Activated T-helper 17 cell treated with anti-CD3 and anti-CD28 coated beads, Interleukin-2, amount 50 U/mL, for 72 hours (primary cell): ENCODE measurements at places on chromosomes 3 and 15.
A peak's percentile ranks its signal among the peaks of the same experiment; 100 is the strongest.

GRCh38 chr15:51735228-51736010 is 2.0 kb downstream of the LYSMD2 start:
- peak; percentile 31 for ATAC-seq

DNA sequence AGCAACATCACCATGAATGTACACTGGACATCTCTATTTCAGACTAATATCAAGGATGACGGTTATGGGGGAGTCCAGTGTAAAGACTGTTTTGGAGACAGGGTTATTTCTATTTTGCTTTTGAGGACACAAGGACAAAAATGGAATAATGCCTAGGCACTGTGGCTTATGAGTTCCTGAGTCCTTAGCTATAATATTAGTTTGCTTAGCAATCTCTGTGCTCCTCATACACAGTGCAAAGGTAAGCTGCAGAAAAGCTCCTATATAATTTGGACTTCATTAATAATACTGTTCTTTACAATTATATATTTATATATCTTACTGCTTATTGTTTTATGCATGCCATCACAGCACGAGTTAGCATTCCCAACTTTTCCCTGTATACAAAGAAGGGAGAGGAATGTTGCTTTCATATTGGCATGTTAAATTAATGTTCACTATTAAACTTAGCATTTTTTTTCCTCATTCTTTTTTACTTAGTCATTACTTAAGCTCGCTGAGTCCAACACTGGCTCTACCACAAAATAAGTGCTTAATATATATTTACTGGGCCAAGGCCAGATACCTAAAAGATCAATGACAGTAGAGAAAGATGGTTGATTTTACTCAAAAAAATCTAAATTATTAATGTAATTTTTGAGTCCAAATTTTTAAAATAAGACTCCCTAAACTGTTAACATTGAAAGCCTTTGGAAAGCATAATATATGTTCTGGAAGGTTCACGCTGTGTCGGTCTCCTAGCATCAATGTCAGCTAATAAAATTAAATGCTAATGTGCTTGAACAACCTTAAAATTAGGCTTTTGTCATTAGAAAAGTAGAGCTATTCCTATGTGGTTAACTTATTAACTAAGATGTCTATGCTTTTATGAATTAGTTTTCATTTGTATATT is 13.8 kb downstream of the THBS1 start:
- ATAC-seq: no peak

DNA sequence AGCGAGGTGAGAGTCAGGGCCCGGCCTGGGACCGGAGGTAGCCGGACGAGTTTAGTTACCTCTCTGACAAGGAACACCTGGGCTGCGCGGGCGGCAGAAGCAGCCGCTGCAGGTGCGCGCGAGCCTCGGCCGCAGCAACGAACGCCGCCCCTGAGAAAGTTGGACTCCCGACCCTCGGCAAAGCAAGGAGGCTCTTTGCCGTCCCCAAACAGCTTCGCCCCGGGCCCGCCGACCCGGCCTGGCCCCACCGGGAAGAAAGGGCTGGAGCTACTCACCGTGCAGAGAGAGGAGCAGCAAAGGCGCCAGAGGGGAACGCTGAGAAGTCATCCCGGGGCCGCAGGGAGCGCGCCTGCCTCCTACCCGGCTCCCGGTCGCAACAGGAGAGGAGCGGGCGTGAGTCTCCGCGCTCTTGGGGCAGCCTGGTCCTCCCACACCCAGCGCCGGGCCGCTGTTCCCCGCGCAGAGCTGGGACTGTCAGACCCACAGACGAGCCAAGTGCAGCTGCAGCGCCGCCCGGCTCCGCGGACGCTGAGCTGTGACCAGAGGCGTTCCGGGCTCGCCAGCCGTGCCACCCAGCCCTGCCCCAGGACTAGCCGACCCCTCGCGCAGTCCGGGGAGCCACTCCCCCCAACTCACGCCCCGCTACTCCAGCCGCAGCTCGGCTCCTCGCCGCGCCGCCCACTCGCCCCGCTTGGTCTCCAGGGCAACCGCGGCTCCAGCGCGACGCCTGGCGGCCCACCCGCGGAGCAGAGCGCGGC is at the start of gene IGSF11:
TSS of gene IGSF11 (minus strand) at position 591 of the 758 bp plus-strand sequence. CDS start at position 327, 264 bp downstream.
- peak; percentile 88 for ATAC-seq

DNA sequence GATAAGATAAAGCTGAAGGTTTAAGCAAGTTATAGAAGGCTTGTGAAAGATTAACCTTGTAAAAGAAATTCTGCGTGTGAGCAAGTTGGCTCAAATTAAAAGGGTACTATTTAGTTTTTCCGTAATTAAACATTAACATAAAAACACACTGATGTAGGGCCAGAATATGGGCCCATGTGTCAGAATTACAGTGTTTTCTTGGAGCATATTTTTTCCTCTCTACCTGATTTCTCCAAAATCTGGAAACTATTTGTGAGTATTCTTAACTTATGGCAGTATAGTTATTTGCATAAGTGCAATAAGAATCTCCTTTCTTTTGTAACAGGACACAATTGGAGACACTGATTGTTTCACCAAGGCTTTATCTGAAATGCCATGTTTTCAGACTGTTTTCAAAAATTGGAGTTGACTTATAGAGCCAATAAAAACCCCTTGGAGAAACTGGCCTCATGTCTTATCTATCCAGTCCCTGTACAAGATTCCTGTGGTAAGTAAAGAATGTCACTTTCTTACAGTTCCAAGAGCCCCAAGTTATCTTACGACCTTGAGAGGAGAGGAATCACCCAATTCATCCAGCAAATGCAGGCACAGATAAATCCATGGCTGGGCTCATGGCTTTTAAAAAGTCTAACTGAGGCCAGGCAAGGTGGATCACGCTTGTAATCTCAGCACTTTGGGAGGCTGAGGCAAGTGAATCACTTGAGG is 47.8 kb upstream of the P2RY1 start:
- no peak for ATAC-seq

- ATAC-seq: no peak
Measured at GRCh38 chr15:71440489-71441110, 325.3 kb downstream of the THSD4 start.

GRCh38 chr3:38112378-38112761 is 24.6 kb downstream of the ACAA1 start:
- ATAC-seq: no peak

- ATAC-seq: no peak
Measured at GRCh38 chr15:67109141-67110034, 44.0 kb downstream of the SMAD3 start.

GRCh38 chr3:149247929-149248691 is 26.5 kb upstream of the CP start:
- ATAC-seq: peak; percentile 85

DNA sequence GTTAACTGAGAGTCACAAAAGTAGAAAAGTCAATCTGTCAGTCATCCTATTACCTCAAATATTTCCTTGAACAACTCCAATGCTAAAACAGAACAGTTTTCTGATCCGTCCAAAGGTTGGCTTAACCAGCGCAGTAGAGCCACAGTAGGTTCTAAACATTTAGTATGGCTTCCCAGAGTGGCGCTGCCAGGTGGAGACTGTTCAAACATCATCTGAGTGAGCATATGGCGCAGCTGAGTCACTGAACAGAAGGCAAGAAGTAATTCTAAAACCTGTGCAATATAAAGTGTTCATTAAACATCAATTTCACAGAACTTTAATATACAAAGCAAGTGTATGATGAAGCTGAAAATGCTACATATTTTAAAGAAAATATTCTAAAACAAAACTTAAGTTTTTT is 19.9 kb downstream of the CIP2A start:
- no peak for ATAC-seq

- ATAC-seq: no peak
Measured at GRCh38 chr3:130961458-130961857, 65.2 kb downstream of the ASTE1 start.

GRCh38 chr3:56025326-56025725 is 442.9 kb downstream of the ERC2 start:
- ATAC-seq: no peak

- no peak for ATAC-seq
Measured at GRCh38 chr15:101697488-101697887, 26.8 kb downstream of the TARS3 start.

- ATAC-seq: no peak
Measured at GRCh38 chr3:82030916-82031315, 269.5 kb upstream of the GBE1 start.

- no peak for ATAC-seq
Measured at GRCh38 chr3:45687828-45688193, 1.4 kb upstream of the SACM1L start.

DNA sequence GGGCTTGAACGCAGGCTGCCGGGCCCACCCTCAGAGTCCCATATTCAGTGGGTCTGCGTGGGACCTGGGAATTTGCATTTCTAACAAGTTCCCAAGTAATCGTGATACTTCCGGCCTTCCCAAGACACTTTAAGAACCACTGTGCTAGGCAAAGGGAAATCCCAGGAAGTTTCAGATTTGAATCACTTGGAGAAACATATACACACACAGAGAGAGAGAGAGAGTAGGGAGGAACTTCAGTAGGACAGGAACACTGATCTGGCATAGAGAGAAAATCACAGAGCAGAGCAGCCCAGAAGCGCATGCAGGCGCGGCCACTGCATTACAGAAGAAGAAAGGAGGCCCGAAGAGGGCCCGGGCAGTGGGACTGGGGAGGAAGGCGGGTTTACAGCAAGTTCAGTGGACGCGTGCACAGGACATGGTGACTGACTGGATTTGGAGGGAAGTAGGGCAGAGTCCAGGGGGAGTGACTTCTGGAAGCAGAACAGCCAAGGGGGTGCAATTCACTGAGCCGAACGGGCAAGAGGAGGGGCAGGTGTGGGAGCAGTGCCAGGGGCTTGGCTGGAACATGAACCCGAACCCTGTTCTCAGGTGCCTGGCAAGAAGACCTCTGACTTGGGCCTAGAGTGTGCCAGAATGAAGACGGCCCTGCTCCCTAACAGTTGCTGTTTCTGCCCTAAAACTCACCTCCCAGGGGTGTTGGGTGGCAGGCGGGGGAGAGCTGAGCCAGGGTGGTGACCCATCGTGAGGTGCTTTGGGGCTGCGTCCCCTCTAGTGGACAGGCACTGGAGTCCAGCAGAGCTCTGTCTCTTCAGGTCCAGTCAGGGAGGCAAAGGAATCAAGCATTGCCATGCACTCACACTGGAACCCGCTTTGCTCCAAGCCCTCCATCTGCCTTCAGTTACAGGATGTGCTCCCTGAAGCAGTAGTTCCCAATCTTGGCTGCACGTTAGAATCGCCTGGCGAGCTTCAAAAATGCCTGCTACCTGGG is 101.3 kb upstream of the HES1 start:
- no peak for ATAC-seq
